ENCODE measurements at places on chromosomes 5 and 9.

DNA sequence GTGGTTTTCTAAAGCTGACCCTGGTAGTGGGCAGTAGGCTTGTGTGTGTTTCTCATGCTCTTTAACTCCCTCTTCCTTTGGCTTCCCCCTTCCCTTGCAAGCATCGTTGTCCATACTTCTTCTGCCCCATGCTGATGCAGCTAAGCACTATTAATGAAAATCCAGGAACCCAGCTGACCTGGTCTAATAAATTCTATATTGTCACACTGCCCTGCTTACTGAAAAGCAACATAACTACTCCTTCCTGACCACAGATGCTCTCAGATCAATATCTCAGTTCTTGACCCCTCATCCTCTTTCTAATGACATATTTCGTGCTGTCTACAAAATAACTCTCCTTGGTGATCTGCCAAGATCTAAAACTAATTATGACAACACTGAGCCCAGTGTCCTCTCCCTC is 405.5 kb downstream of the EFNA5 start:
- no peak for DNase-seq

GRCh38 chr9:136703276-136703860 is 9.0 kb upstream of the DIPK1B start:
- DNase-seq: no peak

DNA sequence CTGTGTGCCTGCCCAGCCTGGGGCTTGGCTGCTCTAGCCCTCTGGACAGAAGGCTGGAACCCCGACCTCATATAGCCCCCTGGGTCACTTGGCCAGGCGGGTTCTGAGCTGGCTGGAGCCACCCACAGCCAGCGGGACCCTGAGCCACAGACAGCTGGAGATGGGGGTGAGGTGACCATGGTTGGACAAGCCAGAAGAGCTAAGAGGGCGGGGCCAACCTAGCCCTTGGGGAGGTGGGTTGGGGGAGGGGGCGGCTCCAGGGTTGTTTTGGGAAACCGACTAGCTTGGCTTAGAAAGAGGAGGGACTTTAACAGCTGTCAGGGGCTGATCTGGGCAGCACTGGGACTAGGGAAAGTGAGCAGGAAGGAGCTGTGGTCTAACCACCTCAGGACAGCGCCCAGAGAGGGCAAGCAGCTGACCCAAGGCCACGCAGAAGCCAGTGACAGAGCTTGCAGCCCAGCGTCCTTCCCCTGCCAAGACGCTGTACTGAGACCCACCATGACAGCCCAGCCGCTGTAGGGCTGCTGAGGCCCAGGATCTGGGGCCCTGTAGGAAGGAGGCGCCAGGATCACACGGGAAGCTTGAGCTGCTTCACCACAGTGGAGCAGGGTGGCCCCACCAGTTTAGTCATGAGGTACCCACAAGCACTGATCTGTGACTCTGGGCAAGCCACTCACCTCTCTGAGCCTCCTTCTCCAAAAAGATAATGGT is 2.2 kb downstream of the AIF1L start:
- DNase-seq: peak; percentile 44

- no peak for DNase-seq
These were observed 202.7 kb downstream of the FBN2 start for GRCh38 chr5:128335339-128335738.

All from hematopoietic multipotent progenitor cell treated with erythropoietin and hydrocortisone succinate and interleukin-3 and kit ligand, for 8 days (in vitro differentiated cells).